Stimulated activated CD8-positive, alpha-beta memory T cell treated with anti-CD3 and anti-CD28 coated beads, Interleukin-4, amount 100 ng/mL, for 1 hour (primary cell): ENCODE measurements at places on chromosomes 6 and 20.

GRCh38 chr20:16158976-16159286 lies 414.3 kb downstream of the KIF16B start:
- no peak for DNase-seq

DNA sequence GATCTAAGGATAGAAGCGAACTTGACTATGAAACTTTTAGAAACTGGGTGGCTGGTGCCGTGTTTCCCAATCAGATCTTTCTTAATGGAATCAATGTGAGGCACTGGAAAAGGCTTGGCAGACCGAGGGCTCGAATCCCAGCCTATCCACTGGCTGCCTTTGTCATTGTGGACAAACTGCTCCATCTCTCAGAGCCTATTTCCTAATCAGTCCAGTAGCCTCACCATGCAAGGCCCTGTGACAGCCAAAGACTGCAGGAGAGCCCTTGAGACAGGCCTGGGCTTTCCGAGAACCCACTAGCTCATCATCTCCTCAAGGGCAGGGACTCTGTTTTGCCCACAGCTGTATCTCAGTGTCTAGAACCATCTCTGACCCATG lies 43.4 kb downstream of the SPDEF start:
- no peak for DNase-seq

- DNase-seq = no peak
These were observed 3.9 kb downstream of the NOL4L start for GRCh38 chr20:32580970-32581838.

GRCh38 chr20:10676518-10676917 lies 2.7 kb upstream of the JAG1 start:
- DNase-seq = no peak

DNA sequence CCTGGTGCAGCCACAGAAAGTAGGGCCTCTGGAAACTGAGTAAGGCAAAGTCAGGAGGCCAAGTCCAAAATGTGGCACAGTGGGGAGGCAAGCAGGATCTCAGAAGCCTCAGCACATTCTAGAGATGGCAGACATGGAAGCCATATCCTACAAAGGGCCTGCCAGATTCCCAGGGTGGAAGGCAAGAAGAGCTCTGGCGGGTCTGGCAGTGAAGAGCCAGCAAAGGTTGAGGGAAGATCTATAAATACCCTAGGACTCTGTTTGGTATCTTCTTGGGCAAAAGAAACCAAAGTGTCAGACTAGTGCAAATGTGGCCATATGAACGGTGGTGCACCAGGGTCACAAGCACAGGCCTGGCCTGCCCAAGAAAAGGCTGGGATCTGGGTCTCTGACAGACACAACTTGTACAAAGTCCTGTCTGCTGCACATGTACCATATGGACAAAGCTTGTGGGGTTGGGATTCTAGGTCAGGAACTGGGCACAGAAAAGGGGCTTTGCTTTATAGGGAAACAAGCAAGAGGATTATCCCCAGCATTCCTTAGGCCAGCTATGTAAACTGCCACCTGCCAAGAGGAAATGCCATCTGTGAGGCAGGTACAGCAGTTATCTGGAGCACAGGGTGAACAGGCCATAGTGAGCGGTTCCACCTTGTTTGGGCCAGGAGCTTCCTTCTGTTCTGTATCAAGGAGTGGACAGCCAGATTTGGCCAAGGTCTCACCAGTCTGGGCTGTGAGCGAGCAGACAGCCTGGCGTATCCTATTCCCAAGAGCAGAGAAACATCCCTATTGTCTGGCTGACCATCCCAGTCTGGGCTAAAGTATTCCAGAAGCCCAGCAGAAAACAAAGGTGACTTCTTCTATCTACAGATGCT lies 36.3 kb upstream of the SLC4A11 start:
- no peak for DNase-seq

GRCh38 chr6:72769459-72770125 lies 147.7 kb downstream of the KCNQ5 start:
- no peak for DNase-seq

- DNase-seq = no peak
These were observed 24.3 kb upstream of the ADGRF1 start for GRCh38 chr6:47066418-47066817.

GRCh38 chr6:68657374-68658139 lies 22.5 kb downstream of the ADGRB3 start:
- no peak for DNase-seq

DNA sequence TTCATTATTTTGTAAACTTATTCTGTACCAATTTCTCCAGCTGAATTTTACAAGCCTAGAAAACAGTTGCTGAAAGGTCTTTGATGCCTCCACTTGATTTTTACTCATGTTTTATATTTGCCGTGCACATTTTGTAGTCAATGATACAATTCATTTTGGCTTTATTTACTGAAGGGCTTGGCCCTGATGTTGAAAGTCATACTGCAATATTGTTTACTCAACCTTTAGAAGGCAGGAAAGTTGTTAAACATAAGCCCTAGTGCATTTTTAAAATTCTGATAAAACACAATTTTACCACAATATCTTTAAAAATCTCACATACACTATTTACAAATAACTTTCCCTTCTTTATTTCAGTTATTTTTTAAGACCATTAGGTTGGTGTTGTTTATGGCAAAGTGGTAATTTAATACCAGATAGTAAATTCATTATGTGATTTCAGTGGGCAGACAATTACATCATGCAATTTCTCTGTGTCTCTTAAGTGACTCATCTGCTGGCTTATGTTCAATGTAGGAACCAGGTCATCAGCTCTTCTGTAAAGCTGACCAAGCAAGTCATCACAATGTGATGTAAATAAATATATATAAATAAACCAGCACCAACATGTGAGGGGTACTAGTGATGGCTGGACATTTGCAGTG lies 121.1 kb upstream of the SLC35B3 start:
- DNase-seq = no peak

- no peak for DNase-seq
These were observed 179.1 kb downstream of the THBS2 start for GRCh38 chr6:169074526-169074925.

- no peak for DNase-seq
These were observed 99.1 kb downstream of the ARMC2 start for GRCh38 chr6:108947114-108947854.

- DNase-seq = no peak
These were observed 51.6 kb upstream of the TAB2 start for GRCh38 chr6:149265945-149266344.

GRCh38 chr20:54646156-54646517 lies 170.7 kb downstream of the DOK5 start:
- no peak for DNase-seq

GRCh38 chr6:28719275-28719940 lies 193.7 kb downstream of the GPX5 start:
- DNase-seq = no peak

- DNase-seq = no peak
These were observed 99.8 kb upstream of the PDE10A start for GRCh38 chr6:165762876-165763275.

DNA sequence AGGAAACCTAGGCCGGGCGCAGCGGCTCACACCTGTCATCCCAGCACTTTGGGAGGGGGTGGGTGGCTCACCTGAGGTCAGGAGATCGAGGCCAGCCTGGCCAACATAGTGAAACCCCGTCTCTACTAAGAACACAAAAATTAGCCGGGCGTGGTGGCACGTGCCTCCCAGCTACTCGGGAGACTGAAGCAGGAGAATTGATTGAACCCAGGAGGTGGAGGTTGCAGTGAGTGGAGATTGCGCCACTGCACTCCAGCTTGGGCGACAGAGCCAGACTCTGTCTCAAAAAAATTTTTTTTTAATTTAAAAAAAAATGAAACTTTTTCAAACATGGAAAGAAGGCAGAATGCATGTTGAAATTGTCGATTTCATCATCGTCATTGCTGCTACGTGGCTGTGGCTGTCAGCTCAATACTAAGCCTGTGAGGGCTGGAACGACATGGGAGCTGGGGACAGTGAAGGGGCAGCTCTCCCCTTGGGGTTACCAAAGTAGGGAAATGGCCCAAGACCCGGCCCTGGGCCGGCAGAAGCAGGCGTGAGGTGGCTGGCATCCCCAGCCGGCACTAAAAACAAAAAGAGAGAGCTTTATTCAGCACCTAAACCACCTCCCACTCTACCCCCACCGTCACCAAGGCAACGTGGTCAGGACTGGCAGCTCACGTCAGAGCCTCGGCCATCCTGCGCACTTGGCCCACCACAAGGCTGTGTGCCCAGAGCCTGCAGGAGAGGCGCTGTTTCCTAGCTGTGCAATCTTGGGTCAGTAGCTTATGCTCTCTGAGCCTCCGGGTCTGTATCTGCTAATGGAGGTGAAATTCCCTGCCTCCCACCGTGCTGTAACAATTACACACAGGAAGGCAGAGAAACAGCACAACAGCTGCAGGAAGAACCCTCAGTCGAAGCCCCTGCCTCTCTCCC lies 30.8 kb downstream of the AGPAT4 start:
- peak; percentile 43 for DNase-seq

DNA sequence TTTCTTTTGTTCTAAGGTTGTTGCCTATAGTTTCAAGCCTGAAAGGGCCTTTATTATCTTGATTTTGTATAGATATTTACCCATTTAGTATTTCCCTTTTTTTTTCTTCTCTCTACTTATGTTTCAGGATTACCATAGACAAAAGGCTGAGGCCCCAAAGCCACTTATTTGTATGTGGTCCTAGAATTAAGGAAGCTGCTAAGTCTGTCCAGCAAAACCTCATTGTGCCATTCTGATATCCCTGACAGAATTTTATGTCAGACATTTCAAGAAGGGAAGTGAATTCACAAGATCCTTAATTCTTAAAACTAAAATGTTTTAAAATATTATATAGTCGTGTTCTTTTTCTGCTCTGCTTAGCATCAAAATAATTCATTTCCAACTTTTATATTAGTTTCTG lies 6.9 kb downstream of the HAO1 start:
- DNase-seq = no peak

DNA sequence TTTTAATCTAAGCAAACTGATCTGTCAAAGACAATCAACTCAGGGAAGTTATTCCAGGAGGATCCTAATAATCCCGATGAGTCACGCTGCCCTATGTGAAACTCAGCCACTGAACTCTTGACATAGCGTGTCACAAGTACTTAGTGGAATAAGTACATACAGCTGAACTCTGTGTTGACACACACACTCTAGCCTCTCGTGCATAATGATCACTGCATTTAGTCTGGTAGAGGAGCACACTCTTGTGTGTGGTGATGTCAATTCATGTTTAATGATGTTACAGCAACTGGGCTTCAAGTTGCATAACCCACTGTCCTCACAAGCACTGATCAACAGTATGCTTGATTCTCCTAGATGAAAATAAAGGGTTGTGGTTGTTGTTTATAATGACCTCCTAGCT lies 148.3 kb downstream of the HACE1 start:
- no peak for DNase-seq

- DNase-seq = no peak
These were observed 637.4 kb downstream of the MMUT start for GRCh38 chr6:48825501-48826151.

GRCh38 chr20:50243610-50244351 lies 53.2 kb downstream of the CEBPB start:
- no peak for DNase-seq

DNA sequence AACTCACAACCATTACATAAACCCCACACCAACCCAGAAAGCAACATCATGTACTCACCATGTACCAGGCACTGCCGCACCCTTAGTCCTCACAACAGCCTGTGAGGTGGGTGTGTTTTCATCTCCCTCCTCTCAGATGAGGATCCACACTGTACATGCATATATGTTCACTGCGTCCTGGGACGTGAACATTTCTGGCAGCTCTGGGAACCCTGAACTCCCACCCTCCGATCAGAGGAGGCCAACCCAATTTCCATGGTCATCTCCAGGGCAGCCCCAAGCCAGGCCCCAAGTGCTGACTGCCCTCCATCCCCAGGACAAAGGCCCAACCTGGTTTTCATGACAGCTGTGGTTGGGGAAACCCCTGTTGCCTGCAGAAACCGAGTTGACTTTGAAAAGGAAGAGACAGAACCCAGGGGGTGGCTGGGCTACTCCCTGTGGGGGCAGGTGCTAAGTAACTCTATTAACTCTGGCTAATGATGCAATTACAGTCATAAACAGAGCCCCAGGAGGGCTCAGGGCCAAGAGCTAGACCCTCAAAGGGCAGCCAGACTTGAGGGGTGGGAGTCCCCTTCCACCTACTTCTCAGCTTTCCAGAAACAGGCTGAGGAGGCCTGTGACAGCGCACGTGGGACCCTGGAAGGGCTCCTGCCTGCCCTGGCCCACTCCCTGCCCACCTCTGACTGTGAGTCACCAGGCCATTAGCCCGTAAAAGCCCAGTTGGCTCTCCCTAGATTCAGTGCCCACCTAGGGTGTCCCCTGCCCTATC lies 2.6 kb downstream of the TFEB start:
- peak; percentile 34 for DNase-seq

DNA sequence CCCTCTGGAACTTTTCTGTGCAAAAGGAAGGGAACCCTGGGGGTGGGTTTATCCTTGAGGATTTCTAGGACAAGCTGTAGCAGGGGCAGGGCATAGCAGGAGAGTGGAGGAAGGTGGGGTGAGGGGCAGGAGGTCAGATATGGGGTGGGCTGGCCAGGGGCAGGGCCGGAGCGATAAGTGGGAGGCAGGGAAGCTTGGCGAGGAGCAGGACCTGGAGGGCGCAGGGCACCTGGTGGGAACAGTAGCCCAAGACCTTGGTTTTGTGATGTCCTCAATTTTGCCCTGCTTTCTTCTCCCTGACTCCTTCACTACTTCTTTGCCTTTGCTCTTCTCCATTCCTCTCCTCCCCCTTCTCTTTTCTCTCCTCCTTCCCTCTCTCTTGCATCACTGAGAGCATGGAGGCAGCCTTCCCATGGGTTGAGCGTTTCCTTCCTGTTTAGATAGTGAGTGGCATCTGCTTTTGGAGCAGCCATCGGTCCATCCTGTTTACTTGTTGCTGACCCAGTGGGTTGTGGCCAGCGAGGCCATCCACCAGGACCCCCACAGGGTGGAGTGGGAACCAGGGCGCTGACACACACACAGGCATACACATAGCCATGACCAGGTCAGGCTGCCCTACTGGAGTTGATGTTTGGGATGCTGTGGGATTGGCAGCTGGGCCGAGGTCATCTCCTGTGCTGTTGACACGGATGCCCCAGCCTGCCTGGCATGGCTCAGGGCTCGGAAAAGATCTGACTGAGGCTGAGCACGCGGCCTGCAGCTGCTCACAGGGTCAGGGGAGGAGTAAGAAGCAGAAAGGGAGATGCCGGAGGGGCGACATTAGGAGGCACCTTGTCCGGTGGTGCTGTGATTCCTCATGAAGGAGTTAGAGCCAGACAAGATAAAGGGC lies 121.0 kb upstream of the RNF24 start:
- DNase-seq = no peak

- no peak for DNase-seq
These were observed 104.0 kb upstream of the SIRPG start for GRCh38 chr20:1761598-1761997.

- no peak for DNase-seq
These were observed 59.2 kb downstream of the SNRNP48 start for GRCh38 chr6:7649037-7649810.

GRCh38 chr6:110720066-110720465 lies 95.2 kb downstream of the CDK19 start:
- no peak for DNase-seq
